ENCODE measurements at places on chromosomes 3 and 15.

DNA sequence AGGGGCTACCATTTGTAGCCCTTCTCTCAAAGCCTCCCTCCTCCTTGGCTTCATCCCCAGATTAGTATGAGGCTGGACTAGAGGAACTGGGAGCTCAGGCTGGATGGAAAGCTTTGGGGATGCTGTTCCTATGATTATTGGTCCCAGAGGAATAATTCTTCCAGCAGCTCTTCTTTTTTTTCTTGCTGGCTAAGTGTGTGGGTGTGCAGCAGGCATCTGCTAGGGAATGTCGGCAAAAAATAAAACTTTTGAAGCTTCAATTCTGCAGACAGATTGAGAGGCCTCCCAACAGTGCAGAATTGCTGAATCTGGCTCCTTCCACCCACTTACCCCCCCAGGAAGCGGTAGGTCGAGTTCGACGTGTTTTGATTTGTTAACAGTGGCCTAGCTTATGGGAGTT, 138.5 kb upstream of the ANKRD28 start:
- DNase-seq, result no peak

DNA sequence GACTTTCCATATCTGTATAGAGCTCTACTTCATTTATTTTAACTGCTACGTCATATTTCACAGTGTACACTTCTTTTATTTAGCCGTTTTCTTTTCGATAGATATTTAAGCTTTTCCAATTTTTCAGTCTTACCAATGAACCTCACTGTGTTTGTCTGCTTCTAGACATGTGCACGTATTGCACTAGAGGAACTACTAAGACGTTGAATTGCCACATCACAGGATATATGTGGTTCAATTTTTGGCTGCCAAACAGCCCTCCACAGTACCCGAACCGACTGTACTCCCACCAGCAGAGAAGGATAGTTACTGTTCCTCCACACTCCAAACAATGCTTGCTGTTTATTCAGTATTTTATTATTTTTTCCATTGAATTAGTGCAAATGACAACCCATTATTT, 2.0 kb downstream of the NR1I2 start:
- DNase-seq, result no peak

GRCh38 chr3:129560911-129561594, 18.1 kb downstream of the H1-8 start:
- DNase-seq, result no peak

DNA sequence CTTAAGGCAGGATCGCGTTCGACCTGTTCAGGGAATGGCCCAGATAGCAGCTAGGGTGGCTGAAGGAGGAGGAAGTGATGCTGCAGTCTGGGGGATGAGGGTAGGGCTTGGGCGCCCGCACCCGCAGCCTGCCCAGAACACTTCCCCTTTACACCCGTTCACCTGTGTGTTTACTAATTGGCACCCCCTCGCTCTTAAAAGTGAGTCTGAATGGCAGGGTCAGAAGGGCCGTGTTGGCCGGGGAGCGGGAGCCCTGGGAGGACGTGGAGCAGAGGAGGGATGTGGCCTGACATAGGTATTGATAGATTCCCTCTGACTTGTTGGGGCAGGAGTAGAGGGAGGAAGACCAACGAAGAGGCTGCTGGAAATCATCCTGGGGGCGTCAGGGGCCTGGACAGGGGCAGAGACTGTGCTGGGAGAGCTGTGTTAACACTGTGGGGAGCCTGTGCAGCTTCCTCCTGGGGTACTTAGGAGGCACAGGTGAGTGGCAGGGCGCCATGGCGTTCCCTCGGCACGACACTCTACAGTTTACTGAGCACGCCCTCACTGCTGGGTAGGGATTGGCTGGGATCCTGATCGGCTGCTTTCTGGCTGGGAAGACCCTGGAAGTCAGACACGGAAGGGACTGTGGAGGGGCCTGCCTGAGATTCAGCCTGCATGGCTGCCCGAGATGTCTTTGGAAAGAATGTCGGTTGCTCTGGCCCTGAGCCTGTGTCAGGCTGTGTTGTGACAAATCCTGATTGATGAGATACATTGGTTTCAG, 51.7 kb downstream of the SLC6A6 start:
- DNase-seq, result no peak

GRCh38 chr3:172102123-172102882, 62.9 kb downstream of the FNDC3B start:
- no peak for DNase-seq

GRCh38 chr15:31486906-31487695, 160.5 kb downstream of the KLF13 start:
- DNase-seq, result no peak

DNA sequence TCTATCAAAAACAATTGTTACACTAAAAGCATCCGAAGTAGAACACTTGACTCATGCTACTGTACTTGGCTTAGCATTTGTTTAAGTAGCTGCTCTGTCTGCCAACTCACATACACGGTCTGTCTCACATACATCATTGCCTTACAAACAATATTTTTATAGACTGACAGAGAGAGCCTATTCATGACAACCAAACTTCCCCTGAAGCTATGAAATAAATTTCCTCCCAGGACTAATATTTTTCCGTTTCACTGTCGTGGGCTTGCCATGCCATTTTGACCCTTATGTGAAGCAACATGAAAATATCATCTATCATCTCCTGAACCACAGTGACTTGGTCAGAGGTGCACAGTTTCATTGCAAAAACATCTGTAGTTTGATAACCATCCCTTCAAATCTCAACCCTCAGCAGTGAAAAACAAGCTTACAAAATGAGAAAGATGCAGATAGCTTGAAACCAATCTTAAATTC, 66.5 kb upstream of the PYGO1 start:
- no peak for DNase-seq

GRCh38 chr3:156300371-156300770, 180.0 kb downstream of the KCNAB1 start:
- DNase-seq, result no peak

- DNase-seq, result no peak
Observed at GRCh38 chr3:117853923-117854668, 1144.5 kb downstream of the TUSC7 start.

DNA sequence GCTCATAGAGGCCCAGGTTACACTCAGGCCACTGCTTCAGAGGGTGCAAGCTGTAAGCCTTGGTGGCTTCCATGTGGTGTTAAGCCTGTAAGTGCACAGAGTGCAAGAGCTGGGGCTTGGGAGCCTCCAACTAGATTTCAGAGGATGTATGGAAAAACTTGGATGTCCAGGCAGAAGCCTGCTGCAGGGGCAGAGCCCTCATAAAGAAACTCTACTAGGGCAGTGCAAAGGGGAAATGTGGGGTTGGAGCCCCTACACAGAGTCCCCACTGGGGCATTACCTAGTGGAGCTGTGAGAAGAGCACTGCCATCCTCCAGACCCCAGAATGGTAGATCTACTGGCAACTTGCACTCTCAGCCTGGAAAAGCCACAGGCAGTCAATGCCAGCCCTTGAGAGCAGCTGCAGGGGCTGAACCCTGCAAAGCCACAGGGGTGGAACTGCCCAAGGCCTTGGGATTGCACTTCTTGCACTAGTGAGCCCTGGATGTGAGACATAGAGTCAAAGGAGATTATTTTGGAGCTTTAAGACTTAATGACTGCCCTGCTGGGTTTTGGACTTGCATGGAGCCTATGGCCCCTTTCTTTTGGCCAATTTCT, 14.0 kb downstream of the MITF start:
- DNase-seq, result no peak

DNA sequence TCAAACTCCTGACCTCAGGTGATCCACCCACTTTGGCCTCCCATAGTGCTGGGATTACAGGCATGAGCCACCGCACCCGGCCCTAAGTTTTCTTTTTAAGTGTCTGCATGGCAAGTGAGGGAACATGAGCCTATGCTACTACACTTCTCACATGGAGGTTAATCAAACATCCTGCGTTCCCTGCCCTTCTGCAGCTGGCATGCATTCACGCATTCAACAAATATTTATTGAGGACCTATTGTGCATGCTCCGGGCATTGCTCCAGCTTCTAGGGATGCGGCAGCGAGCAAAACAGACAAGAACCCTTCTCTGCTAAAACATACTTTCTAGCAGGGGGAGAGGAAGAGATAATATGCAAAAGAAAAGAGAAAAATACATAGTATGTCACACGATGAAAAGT, 42.6 kb upstream of the ACKR4 start:
- DNase-seq, result no peak

DNA sequence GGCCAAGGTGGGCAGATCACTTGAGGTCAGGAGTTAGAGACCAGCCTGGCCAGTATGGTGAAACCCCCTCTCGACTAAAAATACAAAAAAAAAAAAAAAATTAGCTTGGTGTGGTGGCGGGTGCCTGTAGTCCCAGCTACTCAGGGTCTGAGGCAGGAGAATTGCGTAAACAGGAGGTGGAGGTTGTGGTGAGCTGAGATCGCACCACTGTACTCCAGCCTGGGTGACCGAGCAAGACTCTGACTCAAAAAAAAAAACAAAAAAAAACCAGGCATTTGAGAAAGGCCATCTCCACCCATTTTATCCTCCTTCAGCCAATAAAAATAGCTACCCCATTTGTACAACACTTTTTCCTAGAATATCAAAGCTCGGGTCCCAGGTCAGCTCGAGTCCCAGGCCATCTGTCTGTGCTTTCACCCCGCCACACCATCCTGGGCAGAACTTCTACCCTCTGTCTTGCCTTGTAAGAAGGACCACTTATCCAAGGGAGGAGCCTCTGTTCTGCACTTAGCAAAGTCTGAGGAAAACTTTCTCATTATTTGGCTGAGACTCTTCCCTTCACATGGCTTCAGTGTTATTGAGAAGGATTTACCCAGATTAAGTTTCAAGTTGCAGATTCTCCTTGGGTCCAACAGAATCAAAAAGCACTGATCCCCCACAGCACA, 99.1 kb downstream of the MESD start:
- no peak for DNase-seq

GRCh38 chr3:156174229-156174847, 54.0 kb downstream of the KCNAB1 start:
- DNase-seq, result no peak

DNA sequence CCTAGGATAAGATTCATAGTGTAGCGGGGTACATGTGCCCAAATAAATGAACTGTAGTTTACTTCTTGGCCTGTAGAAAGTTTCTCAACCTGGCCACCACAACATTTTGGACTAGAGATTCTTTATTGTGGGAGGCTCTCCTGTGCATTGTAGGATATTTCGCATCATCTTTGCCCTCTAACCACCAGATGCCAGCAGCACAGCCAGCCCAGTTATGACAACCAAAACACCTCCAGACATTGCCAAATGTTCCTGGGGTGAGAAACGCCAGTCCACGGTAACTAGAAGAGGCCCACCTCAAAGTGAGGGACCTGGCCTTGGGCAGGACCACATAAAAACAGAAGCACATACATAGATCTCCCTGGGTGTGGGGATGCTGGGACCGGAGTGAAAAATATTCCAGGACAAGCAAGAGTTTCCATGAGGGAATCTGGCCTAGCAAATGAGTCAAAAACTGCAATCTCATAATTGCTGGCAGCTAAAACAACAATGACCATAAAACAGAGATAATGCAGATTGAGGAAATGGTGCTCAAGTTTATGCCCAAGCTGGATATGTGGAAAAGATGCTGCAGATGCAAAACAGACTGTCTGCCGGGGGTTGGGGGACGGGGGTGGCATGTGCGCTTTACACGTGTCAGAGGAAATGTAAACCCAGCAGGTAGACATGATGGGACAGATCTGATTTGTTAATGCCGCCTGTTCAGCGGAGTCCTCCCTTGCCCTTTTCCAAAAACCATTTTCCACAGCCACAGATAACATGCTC, 39.7 kb downstream of the ARHGEF3 start:
- DNase-seq, result no peak

DNA sequence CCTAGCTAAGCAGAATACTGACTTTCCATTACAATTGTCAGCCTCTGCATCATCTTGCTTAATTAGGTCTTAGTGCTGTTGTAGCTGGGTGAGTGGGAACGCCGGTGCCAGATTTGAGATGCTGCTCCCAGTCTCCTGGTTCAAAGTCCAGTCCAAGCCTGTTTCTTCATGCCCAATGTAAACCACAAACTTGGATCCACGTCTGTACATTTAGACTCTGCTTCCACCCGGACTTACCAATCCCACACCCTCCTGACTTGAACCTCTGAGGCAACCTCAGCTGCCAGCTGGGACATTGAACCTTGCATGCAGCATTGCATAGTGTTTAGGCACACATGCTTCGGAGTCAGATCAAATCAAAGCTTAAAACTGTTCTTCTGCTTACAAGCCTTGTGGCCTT, 43.0 kb downstream of the BCL2L10 start:
- no peak for DNase-seq

DNA sequence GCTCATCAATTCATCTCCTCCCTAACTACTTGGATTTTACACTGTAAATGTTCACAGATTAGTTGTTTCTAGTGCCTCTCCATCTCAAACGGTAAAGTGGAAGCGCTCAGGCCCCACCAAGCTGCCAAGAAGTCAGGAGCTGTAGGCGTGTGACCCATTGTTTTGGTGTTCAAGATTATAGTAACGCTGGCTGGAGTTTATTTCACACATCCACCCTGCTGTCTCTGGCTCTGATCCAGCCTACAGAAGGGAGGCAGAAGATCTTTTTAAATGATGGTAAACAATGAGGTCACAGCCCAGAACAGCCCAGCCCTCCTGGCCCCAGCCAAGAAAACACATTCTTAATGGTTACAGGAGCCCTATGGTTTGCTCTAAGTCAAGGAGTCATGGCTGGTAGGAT, 25.7 kb upstream of the GALNT15 start:
- DNase-seq, result no peak

DNA sequence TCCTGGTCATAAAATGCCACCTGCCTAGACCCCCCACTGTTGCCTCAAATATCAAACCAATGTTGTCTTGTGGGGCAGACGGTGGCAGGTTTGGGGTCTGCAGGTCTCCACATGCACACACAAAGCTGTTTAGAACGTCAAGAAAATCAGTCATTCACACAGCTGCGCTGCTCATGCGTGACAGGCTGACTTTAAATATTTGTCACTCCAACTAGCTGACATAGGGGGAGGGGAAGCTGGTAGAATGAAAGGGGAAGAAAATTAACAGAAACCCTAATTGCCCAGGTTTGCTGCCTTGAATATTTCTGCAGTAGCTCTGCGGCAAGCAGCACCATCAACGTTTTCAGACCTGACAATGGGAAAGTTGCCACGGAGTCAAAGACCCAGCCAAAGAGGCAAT, 201.8 kb downstream of the ABHD5 start:
- no peak for DNase-seq

GRCh38 chr15:21261396-21261964, 178.8 kb downstream of the POTEB3 start:
- DNase-seq, result no peak

DNA sequence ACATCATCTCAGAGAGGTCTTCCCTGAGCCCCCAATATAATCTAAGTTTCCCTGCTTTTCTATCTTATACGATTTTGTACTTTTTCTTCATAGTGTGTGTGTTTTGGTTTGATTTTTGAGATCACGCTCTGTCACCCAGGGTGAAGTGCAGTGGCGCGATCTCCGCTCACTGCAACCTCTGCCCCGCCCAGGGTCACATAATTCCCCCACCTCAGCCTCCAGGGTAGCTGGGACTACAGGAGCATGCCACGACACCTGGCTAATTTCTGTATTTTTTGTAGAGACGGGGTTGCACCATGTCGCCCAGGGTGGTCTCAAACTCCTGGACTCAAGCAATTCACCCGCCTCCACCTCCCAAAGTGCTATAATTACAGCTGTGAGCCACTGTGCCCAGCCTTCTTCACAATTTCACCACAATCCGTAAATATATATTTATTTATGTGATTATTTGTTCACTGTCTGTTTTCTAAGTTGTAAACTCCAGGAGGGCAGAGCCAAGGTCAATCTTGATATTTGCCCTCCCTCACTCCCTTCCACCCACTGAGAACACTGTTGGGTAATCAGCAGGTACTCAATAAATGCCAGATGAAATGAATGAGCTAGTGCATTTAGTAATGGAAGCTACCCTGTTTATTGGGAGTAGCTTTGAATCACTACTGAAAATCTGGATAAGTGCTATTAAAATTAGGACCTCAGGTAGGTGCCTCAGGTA, 547 bp upstream of the KNSTRN start:
- no peak for DNase-seq

GRCh38 chr15:40368719-40369473, 10.9 kb downstream of the DISP2 start:
- DNase-seq, result no peak
